ENCODE measurements at places on chromosomes 3 and 15. TPM values are rescaled to one million over a fixed set of nuclear protein-coding genes. Genes with fewer than 3 reads are reported as not detected.

Gene LMAN1L
- total RNA-seq, result under 0.01 TPM

Gene GP5
- total RNA-seq, result 0.36 TPM

Gene RHCG
- not detected for total RNA-seq

Gene C3orf22
- not detected for total RNA-seq

Gene SLC22A14
- total RNA-seq, result 0.29 TPM

Gene ADGRG7
- not detected for total RNA-seq

Gene A4GNT
- not detected for total RNA-seq

Gene TIMMDC1
- 59.4 TPM for total RNA-seq

Gene EPHA6
- total RNA-seq, result not detected

Gene NR2F2
- total RNA-seq, result 13.0 TPM

Gene CTXN2
- not detected for total RNA-seq

Gene SLC12A1
- total RNA-seq, result not detected

Gene CCRL2
- total RNA-seq, result 0.88 TPM

Gene TM4SF1
- 210 TPM for total RNA-seq

Gene CORO2B
- total RNA-seq, result 14.1 TPM

Gene THPO
- total RNA-seq, result under 0.01 TPM

Gene TMEM212
- total RNA-seq, result not detected

Gene TMEM40
- total RNA-seq, result not detected

Gene SMAD6
- 31.8 TPM for total RNA-seq

Gene BNC1
- total RNA-seq, result 3.3 TPM

Gene COPS2
- total RNA-seq, result 101 TPM

Gene GUCA1C
- total RNA-seq, result not detected

Gene ZDHHC19
- not detected for total RNA-seq

Gene CHRM5
- total RNA-seq, result under 0.01 TPM

Gene UTS2B
- 1.1 TPM for total RNA-seq

Gene P2RY13
- not detected for total RNA-seq

Gene SPESP1
- 2.9 TPM for total RNA-seq
